ENCODE measurements at places on chromosomes 7 and 10.

- no peak for DNase-seq
Measured at GRCh38 chr7:130632111-130632510, 36.4 kb downstream of the COPG2 start.

- DNase-seq, result no peak
Measured at GRCh38 chr10:84179059-84179710, 5.6 kb downstream of the GPR15LG start.

DNA sequence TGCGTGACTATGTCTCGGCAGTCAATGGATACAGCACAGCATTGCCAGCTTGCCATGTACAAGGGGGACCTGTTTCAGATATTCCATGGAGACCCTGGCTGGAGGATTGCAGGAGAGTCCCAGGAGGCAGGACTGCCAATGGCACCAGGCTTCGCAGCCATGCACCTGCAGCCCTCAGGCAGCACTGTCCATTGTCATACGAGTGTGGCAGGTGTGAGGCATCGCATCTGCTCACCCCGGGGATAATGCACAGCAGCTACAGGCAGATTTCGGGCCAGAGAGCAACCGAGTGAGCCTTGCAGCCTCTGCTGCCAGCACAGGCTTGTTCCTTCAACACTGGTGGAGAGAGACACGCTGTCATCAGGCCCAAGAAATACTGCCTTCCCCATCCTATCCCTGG, 415.1 kb downstream of the PAXIP1 start:
- DNase-seq, result no peak

DNA sequence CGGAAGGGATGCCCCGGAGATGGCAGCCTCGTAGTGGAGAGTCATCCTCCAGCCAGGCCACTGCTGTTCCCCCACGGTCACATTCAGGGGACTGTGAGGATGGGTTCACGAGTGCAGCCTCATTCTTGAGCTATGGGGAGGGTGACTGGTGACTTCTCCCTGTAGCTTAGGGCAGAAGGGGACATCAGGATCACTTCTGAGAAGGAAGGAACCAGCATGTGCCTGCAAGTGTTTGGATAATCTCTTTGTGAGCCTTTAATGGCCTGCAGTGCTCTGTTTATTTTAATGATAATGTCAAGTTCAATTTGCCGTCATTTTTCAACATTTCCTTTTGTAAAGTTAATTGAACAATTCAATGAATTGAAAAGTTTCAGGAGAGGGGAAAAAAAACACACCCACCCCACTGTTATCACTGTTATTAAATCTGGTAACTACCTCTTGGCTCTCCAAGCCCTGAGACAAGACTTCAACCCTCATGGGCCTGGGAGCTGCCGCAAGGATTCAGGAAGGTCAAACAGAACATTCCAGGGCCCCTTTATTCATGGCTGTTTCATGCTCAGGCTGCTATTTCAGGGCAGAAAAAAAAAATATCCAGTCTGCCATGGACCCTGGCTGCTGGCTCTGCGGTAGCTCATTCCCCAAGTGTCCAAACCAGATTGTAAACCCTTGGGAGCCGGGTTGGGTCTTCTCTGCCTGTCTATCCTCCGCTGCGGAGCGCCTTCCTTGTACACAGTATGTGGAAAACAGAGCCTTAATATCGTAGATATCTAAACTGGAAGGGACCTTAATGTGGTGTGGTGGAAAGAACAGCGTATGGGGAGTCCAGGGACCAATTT, 100.4 kb downstream of the CDH23 start:
- no peak for DNase-seq

DNA sequence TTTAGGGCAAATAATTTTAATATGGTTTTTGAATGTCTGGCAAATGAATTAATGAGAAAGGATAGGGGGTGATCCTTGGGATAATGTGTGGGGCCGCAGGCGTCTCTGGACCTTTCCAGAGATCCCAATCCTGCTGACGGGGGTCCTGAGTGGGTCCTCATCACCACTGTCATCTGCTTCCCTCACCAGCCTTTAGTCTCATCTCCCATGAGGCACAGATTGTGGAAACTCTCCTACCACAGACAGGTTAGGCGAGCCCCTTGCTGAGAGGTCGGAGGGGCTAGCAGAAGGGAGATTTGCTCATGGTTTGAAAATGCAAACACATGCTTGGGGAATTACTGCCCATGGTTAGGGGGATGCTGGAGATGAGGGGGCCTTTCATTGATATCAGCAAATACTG, 484.6 kb downstream of the RPS24 start:
- no peak for DNase-seq

- no peak for DNase-seq
Measured at GRCh38 chr7:132519936-132520335, 56.3 kb downstream of the PLXNA4 start.

GRCh38 chr7:131097662-131098376, 229.9 kb upstream of the MKLN1 start:
- no peak for DNase-seq

DNA sequence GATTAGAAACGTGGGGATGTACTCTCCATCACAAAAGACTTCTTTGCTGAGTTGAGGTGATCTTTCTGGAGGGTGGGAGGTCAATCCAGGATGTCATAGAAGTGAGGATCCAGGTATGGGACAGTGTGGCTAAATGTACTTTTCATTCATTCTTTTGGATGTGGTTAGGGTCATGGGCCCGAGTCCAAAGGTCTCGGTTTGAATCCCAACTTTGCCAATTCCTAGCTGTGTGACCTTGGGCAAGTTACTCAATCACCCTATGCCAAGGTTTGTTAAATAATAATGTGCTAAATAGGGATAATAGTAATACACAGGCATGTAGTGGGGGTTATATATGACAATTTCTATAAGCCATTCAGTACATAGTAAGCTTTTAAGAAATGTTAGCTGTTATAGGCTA, 91.4 kb downstream of the SAMD9 start:
- DNase-seq, result no peak

DNA sequence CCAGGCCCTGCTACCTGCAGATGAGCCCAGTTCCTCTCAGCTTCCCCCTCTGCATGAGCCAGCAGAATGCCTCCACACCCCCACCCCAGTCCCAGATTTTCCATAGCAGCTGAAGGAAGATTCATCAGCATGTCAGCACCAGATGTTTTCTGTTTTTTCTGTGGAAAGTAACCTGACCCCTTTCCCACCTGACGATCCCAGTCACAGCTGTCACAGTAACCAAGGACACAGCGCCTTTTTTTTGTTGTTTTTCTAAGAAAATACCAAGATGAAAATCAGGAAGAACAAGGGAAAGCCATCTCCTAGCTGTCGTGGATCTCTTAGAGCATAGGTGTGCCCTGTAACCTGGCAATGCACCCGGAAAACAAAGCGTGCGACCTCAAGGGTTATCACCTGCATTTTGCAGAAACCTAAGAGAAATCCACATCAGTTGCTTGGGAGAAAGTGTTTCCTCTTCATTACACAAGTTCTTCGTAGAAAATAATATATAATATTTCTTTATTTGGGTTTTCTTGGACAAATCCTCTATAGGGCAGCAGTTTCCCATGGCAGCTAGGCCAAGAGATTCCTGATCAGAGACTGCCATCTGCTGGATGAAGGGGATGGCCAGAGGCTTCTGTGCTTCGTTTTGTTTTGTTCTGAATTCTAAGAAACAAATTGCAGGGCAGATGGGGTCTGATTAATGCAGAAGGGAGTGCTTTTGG, 401.9 kb downstream of the TNS3 start:
- DNase-seq, result no peak

DNA sequence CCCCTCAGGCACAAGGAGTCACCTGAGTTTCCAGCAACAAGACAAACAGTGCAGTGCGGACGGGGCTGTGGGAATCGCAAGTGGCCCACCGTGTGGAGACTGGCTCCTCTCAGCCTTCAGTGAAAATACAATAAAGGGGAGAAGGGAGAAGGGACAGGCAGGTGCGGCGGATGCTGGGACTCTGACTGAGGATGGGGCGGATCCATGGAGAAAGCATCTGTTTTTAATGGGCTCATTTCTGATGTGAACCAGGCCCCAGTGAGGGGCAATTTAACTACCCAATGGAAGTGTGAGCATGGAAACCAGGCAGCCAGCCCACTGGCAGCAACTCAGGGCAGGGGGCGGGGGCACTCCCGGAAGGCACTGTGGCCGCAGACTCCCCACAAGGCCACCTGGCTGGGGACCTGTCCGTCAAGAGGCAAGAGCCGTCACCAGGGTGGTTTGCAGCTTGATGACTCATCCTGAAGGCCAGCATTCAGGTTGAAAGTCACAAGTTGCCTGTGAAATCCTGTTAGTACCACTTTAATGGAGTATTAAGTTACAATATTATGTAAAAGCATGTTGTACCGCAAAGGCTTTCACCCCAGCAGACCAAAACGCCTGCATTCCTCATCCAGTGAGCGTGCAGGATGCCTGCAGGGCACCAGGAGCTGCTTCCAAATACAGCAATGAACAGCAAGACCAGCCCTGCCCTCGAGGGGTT, 476.4 kb downstream of the PTPRN2 start:
- no peak for DNase-seq

DNA sequence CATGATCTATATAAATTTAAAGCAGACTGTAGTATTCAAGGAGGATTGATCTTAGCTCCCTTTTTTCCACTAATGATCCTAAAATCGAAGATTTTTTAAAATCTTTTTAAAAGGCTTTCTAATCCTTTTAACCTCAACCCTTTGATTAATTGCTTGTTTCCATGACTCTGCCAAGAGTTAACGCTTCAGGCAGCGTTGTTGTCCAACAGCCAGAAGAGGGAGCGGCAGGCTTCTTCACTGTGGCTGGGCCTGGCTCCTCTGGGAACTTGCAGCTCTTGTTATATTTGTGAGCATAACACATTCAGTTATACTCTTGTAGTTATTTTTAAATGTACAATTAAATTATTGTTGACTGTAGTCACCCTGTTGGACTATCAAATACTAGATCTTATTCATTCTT, 26.3 kb downstream of the CRCP start:
- no peak for DNase-seq
